ENCODE measurements at places on chromosomes 6 and 20. TPM values are rescaled to one million over a fixed set of nuclear protein-coding genes. Genes with fewer than 3 reads are reported as not detected.
A peak's percentile ranks its signal among the peaks of the same experiment; 100 is the strongest.

- no peak for DNase-seq
These were observed 655.7 kb downstream of the EPHA7 start for GRCh38 chr6:92763680-92764079.

- DNase-seq = no peak
These were observed 280.5 kb downstream of the ADGRB3 start for GRCh38 chr6:68915586-68915985.

DNA sequence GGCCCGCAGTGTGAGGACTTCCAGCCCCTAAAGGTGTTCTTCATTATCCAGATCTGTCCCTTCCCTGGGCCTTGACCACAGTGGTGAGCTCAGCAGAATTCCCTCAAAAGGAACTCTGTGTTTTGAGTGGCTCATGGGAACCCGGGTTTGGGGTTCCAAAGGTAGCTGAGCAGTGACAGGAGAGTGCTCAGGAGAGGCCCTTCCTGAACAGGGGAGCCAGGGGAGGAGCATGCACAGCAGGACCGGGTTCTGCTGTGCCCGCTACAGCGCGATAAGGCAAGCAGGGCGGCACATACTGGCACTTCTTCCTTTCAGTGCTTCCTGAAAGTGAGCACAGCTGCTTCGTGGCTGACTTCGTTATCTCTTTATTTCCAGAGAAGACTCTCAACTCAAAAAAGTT is 88.3 kb downstream of the SSR1 start:
- DNase-seq = no peak

- no peak for DNase-seq
These were observed 179.6 kb downstream of the TFAP2C start for GRCh38 chr20:56808732-56809131.

The SRSF3 gene
- polyA plus RNA-seq = 658 TPM

DNA sequence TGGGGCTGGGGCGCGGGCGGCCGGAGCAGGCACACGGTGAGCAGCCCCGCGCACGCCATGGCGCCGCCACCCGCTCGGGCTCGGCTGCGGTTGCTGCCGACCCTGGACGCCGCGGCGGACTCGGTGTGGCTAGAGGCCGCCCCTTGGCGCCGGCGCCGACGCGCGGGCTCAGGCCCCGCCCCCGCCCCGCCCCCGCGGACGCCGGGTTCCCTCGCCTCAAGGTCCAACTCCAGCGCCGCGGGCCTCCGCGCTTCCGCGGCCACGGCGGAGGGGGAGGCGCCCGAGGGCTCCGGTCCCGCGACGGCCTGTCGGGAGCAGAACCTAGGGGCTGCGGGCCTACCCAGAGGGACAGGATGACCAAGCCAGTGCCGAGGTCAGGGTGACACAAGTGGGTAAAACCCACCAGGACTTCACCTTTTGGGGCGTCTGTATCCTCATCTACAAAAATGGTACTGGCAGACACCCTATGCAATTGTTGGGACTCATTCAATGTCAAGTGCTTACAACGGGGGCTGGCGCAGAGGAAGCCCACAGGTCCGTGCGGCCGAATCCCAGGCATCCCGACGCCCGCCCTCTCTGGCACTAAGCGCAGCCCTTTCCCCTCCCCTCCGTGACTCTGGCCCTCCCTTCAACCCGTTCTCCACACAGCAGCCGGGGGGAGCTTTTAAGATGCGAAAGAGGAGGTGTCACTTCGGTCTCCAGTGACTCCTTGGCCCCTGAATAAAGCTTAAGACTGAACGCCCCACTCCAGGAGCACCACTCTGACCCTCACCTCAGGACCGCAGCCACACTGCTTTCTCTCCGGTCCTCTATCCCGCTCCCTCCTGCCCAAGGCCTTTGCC is at the start of gene NECAB3:
TSS of gene NECAB3 (minus strand) at position 135 of the 842 bp plus-strand sequence. CDS start at position 59, 76 bp downstream.
- peak; percentile 75 for DNase-seq

The EDN1 gene
- 67.6 TPM for polyA plus RNA-seq

The EMILIN3 gene
- polyA plus RNA-seq = 1.8 TPM

DNA sequence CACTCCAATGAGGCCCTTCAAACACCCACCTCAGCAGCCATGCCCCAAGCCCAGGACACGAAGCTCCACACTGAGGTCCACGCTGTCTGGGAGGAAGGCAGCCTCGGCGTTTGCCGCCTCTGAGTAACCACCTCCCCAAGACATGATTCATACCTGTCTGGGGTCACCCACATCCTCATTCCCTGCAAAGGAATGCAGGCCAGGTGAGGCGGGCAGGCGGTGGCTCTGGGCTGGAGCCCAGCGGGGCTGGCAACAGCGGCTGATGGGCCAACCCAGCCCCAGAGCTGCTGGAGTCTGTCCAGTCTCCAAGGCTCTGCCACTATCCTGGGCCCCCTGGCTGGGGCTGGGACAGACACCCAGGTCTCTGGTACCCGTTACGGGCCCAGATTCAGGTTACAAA is 14.8 kb downstream of the PMEPA1 start:
- DNase-seq = no peak

DNA sequence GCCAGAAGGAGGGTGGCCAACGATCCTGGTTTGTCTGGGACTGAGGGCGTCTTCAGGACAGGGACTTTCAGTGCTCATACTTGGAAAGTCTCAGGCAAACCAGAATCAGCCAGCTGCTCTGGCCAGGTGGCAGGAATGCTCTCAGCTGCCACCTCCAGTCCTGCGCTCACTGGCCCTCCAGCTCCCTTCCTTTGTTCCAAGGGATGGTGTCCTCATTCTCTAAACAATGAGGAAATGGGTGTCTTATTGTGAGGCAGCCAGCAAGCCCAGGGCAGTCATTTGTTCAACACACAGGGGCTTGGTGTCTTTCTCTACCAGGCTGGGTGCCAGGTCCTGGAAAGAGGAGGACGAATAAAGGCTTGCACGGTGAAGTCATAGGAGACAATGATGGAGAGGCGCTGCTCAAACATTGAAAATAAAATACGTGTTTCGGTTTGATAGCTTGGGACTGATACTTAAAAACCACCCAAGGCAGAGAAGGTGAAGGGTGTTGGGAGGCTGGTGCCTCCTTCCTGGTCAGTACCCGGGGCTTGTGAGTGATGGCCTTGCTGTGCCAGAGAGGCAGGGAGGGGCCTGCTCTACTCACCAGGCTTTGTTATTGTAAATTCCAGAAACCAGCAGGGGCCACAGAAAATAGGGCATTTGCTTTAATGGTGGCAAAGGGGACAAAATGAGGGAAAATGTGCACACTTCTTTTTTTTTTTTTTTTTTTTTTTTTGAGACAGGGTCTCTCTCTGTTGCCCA is 11.3 kb upstream of the TMEM181 start:
- DNase-seq = no peak

- peak; percentile 70 for DNase-seq
These were observed 345.8 kb upstream of the PRND start for GRCh38 chr20:4375881-4376280.

GRCh38 chr20:34022151-34022838 is 28.6 kb downstream of the RALY start:
- no peak for DNase-seq

- DNase-seq = no peak
These were observed 279.1 kb downstream of the UTRN start for GRCh38 chr6:144564202-144564601.

GRCh38 chr6:81981812-81982211 is 229.3 kb upstream of the TENT5A start:
- no peak for DNase-seq

The FHL5 gene
- 2.2 TPM for polyA plus RNA-seq

The EEF1E1 gene
- polyA plus RNA-seq = 32.4 TPM
